Liver (tissue), 10 donors: ENCODE measurements at places on chromosomes 1 and 21.

DNA sequence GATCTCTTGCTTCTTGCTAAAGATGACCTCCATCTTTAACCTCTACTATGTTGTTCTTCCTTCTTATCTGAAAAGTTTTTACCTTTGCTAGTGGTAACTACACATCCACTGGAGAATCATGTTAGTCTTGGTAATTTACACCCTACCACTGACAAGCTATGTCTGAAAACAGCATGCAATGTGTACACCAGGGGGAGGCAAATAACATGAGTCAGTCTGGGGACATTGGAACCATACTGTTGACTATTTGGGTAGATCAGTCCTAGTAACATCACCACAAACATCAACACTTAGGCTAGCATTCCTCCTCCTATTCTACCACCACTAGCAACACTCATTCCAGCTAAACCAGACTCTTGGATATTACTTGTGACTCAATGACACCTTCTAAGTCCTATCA lies 549.0 kb downstream of the KCNT2 start:
- DNase-seq = no peak

DNA sequence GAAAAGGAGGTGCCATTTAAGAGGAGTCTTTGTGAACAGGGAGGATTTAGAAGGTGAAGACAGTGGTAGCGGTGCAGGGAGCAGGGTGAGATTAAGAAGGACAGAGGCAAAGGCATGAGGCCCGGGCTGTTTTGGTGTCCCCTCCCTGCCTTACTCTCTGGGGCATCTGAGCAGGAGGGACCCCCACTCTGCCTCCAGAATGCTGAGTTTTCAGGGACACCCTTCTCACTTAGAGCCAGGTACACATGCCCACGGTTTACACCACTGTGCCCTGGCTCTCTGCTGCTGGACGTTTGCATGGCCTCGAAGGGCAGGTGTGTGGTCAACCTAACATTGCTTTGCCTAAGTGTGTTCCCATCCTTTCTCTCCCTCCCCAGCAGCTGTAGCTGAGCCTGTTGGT lies 20.5 kb upstream of the PARP1 start:
- DNase-seq = no peak

DNA sequence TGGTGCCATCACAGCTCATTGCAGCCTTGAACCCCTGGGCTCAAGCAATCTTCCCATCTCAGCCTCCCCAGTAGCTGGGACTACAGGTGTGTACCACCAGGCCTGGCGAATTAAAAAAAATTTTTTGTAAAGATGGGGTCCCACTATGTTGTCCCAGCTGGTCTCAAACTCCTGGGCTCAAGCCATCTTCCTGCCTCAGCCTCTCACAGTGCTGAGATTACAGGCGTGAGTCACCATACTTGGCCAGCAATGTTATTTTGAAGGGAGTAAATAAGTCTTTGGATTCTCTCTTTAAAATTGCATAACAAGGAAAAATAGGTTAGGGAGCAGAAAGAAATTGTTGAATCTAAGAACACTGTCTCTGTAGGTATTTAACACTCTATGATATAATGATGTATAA lies 111.3 kb downstream of the RPS6KC1 start:
- no peak for DNase-seq

- DNase-seq = no peak
Measured at GRCh38 chr1:192807211-192808162, 1.4 kb upstream of the RGS2 start.

DNA sequence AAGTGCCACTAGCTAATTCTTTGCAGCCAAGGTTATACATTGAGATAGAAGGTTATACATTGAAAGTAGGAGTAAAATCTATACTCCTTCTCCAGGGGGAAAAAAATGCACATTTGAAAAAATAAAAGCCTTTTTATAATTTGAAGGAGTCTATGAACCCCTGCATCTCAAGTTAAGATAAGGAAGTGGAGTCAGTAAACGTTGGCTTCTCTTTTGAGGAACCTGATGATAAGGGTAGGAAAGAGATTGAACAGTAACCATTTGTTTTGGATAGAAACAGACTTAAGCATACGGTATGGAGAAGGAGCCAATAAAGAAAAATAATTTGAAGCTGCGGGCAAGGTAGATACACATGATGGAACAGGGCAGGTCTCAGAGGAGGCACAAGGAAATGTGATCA lies 64.1 kb downstream of the RPAP2 start:
- no peak for DNase-seq

DNA sequence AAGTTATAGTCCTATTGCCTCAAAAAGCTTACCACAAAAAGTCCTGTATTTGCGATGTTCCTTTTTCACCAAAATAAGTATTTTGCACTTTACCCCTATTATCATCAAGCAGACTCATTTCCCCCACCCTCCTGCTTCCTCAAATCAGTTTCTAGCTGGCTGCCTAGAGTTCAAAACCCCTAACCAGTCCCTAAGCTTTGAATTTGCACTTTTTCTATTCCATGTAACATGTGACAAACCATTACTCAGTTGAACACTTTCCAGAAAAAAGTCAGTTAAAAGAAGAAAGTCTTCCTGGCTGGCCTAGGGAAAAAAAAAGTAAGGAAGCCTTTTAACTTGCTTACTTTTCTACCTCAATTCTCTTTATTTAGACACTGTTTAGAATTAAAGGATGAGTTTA lies 8.2 kb downstream of the CEP170 start:
- no peak for DNase-seq

DNA sequence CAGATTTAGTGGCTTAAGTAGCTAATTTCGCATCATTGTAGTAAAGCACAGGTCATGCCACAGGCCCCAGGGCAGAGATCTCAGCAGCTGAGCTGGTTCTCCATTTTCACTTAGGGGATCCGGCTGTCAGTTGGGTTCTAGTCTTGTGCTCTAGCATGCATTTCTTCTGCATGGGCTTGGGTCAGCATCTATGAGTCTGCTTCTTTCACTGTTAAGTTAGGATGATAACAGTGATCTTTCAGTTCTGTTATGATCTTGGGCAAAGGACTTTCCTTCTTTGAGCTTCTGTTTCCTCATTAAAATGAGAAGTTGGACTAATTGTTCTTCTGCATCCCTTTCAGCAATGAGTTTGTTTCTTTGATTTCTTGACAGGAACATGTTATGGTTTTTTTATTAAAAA lies 123.6 kb upstream of the DNAH14 start:
- no peak for DNase-seq

GRCh38 chr1:9179463-9180110 lies 50.7 kb upstream of the GPR157 start:
- no peak for DNase-seq

GRCh38 chr1:31445951-31446350 lies 32.9 kb downstream of the SERINC2 start:
- no peak for DNase-seq

GRCh38 chr1:20184997-20185833 lies 681 bp upstream of the UBXN10 start:
- no peak for DNase-seq

- peak; percentile 45 for DNase-seq
Measured at GRCh38 chr1:58457023-58457635, 89.4 kb downstream of the OMA1 start.

DNA sequence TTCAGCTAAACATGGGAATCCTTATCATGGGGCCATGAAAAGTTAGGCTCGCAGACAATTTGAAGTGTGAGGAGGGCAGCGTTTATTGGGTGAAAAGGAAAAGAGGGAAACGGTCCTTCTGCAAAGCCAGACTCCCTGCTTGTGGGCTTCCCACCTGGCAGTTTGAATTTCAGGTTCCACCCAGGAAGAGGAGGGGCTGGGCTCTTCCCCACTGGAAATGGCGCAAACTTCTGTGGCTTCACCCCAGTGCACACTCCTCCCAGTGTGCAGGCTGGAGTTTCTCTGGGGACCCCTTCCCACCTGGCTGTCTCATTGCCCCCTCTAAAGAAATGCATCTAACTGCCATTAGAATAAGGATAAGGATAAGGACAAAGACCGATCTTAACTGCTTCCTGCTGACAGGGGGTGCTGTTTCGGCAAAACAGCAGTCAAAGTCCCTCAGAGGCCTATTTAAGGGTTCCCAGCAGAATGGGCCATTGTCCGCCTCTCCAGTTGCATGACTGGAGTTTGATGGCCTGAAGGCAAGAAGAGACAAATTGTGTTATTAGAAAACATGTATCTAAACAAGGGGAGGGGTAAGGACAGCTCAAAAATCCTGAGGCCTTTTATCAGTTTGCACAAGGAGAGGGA lies 20.4 kb downstream of the AIM2 start:
- no peak for DNase-seq

GRCh38 chr1:155193275-155193990 lies 14.3 kb downstream of the THBS3 start:
- DNase-seq = peak; percentile 89

DNA sequence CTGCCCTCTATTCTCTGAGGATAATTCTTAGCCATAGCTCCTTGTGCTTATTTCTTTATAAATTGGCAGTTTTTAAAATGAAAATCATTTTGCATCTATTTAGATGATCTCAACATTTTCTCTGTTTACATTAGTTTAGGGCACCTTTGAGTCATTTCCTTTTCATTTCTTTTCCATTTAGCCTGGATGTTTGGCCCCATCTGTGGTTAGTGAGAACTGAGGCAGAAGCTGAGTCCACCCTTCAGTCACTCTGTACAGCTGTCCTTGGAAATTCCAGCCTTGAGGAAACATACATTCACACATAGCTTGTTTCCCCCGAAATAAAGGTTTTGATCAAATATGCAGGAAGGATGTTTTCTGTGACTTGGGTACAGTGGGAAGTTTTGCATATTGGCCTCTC lies 123.7 kb downstream of the NTNG1 start:
- DNase-seq = no peak

DNA sequence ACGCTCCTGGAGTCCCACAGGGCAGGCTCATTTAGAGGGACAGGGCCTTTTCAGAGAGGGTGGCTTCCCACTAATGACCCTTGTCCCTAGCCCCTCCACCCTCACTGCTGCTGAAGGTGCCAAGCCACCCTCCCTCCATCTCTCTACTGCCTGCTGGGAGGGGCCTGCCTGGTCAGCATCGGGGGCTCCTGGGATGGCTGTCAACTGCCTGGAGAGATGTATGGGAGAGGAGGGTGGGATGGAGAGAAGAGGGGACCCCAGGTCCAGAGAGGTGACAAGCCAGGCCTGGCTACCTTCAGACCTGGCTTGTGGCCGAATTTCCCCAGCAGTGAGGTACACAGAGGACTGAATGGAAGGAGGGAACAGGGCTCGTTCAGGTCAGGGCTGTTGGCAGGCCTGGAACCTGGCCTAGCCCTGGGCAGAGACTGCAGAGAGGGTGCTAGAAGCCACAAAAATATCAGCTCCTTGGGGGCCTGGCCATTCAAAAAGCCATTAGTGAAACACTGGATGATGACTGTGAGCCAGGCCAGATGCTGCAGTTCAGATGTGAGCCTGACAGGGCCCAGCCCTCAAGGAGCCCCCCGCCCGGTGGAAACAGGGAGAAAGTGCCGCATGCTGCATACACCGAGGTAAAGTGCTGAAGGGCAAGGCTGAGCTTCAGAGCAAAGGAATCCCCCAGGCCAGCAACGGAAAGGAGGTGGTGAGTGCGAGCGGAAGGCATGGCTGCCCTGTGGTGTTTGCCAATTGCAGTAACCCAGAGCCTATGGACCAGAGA lies 20.0 kb downstream of the MMEL1 start:
- no peak for DNase-seq

- no peak for DNase-seq
Measured at GRCh38 chr1:116833718-116834117, 76.0 kb upstream of the PTGFRN start.

GRCh38 chr1:232260861-232261260 lies 369.1 kb downstream of the SIPA1L2 start:
- DNase-seq = no peak

DNA sequence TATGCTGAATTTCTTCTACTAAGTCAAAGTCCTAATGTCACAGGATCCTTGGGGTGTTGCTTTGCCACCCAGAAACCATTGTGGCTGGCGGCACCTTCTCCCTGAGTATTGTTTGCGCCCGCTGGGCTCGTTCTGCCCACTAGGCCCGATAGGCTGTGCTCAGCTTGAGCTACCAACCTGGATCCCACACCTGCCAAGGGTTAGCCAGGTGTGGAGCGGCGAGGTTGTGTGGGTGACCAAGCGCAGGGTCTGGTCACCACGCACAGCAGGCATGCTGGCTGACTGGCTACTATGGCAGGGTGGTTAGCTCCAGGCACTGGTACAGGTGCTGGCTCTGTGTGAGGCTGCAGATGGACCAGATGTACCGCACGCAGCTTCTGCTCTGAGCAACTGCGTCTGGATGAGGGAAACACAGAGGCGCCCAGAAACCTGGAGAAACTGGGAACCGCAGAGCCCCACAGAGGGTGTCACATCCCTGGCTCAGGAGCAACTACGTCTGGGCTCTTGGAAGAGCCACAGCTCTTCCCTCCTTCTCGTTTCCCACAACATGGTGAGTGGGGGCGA lies 50.3 kb upstream of the SCYL3 start:
- DNase-seq = no peak

GRCh38 chr1:29505532-29506220 lies 269.4 kb downstream of the PTPRU start:
- peak; percentile 27 for DNase-seq

- DNase-seq = no peak
Measured at GRCh38 chr1:112395256-112395820, 676 bp upstream of the CTTNBP2NL start.

GRCh38 chr1:53286955-53287354 lies 40.9 kb downstream of the LRP8 start:
- no peak for DNase-seq

- no peak for DNase-seq
Measured at GRCh38 chr1:203990118-203990517, 82.8 kb upstream of the SOX13 start.

DNA sequence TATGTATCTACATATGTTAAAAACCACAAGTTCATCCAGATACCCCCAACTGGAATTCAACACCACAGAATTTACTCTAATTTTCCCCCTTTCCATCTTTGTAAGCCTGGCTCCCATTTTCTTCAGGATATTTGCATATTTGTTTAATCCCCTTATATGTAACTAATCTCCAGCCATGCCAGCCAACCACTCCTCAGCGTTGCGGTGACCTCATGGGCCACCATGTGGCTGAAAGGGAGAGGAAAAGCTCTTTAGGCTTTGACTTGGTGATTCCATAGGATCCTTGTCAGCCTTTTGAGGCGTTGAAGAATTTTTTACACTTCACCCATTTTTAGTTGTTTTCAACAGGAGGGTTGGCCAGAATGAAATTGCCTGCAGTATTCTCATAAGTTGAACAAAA lies 10.0 kb downstream of the CLDN19 start:
- DNase-seq = no peak

DNA sequence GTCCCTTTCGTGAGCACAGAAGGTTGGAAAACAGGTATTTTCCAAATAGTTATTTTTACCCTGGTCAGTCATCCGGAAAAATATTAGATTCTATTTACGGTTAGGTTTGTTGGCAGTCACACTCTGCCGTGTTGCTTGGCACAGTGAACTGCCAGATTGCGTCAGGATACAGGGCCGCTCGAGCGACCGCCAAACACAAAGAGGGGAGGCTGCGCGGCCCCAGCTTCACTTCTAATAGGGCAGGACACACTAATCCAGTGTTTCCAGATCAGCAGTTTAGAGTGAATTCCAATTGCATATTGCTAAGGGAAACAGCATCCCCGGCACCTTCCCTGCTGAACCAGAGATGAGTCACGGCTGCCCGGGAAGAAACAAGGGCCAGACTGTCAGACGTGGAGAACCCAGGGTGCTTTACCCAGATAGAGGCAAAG lies 22.9 kb downstream of the UMODL1 start:
- no peak for DNase-seq

GRCh38 chr1:205842229-205842628 lies 7.7 kb downstream of the PM20D1 start:
- no peak for DNase-seq

GRCh38 chr1:182484531-182485257 lies 34.7 kb downstream of the RGSL1 start:
- no peak for DNase-seq
